Activated gamma-delta T cell treated with Interleukin-2 at 50 U/mL for 16 hours (primary cell): ENCODE measurements at places on chromosomes 2 and 18.

- DNase-seq: no peak
Observed at GRCh38 chr2:68317971-68318913, 1.5 kb downstream of the CNRIP1 start.

- no peak for DNase-seq
Observed at GRCh38 chr2:173064151-173064805, 11.4 kb upstream of the MAP3K20 start.

- no peak for DNase-seq
Observed at GRCh38 chr2:168348076-168348475, 100.7 kb upstream of the STK39 start.

DNA sequence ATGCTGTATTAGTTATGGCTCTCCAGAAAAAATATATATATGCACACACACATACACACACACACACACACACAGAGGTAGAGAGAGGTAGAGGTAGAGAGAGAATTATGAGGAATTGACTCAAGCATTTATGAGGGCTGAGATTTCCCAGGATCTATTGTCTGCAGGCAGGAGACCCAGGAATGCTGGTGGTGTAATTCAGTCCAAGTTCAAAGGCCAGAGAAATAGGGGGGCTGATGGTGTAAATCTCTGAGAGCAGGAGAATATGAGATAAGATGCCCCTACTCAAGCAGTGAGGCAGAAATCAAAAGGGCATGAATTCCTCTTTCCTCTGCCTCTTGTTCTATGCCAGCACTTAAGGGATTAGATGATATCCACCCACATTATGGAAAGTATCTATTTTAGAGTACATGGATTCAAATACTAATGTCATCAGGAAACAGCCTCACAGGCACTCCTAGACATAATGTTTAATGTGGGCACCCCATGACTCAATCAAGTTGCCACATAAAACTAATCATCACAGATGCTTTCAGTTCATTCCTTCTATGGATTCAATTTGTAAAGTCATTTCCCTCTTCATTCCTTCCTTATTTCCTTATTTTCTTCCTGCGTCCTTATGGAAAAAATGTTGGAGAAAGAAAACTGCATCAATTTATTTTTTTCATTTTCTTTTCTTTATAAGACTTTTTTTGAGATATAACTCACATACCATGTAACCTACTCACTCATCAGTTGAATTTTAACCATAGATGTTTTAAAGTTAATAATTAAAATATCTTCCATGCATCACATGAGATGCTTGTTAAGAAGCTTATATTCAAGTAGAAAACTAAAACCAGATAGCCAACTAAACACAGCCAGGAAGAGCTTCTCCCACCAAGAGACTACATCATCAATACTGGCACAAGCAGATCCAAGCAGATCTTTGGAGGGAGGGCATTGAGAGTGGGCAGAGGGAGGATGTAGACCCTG is 406.2 kb downstream of the MBD2 start:
- DNase-seq: no peak

DNA sequence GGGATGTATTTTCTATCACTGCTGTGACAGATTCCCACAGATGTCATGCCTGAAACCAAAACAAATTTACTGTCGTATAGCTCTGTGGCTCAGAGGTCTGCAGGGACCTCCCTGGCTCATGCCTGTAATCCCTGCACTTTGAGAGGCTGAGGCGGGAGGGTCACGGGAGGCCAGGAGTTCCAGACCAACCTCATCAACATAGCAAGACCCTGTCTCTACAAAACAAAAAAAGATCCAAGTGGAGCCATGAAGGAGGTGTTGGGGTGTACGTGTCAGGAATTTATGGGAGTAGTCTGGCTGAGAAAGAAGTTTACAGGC is 51.0 kb upstream of the FAHD2A start:
- no peak for DNase-seq

DNA sequence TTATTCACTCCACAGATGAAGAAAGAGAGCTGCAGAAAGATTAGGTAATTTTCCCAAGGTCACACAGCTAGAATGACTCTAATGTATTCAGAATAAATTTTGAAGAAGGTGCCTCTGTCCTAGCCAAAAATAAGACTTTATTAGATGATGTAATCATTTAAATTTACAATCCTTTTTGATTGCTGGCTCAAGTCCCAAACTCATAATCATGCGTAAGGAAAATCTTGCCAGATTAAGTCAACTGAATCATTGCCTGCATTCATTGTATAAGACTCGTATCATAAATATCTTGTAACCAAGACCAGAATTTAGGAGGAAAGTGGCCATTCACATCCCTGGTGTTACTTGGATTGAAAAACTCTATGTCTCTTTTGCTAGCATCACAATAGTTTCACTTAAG is 53.1 kb upstream of the STK39 start:
- no peak for DNase-seq

DNA sequence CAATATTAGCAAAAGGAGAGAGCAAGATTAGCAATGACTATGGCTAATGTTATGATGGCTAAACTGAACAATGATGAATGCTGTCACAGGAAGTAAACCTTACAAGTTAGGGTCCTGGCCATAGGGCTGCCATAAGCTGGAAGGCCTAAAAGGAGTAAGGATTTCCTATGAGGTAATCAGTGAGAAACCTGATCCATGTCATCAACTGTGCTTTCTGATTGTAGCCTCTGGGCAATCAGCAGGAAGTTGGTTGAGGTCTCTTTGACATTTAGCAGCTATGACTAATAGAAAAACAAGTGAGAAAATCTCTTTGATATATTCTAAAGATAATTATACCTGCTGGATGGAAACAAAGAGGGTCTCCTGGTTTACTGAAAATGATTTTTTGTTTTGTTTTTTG is 193.0 kb downstream of the RAB3GAP1 start:
- no peak for DNase-seq

GRCh38 chr2:57890464-57890863 is 156.1 kb upstream of the VRK2 start:
- no peak for DNase-seq

GRCh38 chr2:41207578-41207977 is 755.7 kb upstream of the SLC8A1 start:
- DNase-seq: no peak

DNA sequence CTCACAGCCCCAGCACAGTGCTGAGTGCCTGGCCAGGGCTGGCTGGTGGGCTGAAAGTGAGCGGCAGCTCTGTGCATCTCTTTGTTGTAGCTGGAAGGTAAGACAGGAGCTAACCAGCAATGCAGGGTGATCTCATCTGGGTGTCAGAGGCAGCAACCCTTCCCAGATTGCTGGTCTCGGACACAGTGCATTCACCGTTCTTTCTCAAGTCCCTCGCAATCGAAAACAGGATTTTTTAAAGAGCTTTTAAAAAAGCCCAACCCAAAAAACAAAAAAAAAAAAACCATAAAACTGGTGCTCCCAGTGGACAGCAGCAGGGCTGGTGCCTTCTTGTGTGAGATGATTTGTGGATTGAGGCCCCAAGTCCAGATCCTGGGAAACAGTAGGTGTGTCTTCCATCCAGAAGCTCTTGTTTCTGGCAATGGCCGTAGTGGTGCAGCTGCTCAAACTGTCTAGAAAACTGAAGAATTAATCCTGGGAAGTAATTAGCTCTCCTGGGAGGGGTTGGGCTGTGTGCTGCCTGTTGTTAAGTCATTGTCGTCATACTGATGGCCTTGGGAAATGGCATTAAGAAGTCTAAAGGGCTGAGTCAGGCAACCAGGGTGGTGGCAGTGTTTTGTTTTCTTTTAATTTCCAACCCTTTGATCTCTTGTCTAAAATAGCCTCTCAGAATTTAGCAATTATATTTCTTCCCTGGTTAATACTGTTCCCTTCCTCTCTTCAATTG is 156.7 kb downstream of the KLHL29 start:
- DNase-seq: no peak
